Umbilical cord (tissue), 2 donors: ENCODE measurements at places on chromosomes 6 and 20. TPM values are rescaled to one million over a fixed set of nuclear protein-coding genes. Genes with fewer than 3 reads are reported as not detected.

GRCh38 chr6:164200071-164200470 lies 785.6 kb downstream of the QKI start:
- no peak for DNase-seq

DNA sequence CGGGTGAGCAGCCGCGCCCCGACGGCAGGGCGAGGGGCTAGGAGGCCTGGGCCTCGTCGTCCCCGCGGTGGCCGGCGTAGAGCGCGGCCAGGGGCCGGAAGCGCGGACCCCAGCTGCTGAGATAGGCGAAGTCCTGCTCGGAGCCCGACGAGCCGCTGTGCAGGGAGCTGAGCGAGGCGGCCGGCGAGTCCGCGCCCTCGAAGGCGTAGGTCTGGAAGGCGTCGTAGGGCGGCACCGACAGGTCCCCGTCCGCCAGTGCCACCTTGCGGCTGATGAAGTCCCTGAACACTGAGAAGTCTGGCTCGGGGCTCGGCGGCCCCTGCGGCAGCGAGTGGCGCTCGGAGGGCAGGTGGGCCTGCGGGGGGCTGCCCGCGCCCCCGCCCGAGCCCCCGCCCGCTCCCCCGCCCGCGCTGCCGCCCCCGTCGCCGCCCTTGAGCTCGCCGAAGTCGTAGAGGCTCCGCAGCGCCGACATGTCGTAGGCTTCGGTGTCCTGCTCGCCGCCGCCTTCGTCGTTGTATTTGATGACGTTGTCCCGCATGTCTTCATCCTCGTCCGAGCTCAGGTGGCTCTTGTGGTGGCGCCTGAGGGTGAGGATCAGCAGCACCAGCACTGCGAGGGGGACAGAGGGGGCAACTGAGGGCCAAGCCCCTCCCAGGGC lies 56.5 kb downstream of the CD40 start:
- peak; percentile 48 for DNase-seq

DNA sequence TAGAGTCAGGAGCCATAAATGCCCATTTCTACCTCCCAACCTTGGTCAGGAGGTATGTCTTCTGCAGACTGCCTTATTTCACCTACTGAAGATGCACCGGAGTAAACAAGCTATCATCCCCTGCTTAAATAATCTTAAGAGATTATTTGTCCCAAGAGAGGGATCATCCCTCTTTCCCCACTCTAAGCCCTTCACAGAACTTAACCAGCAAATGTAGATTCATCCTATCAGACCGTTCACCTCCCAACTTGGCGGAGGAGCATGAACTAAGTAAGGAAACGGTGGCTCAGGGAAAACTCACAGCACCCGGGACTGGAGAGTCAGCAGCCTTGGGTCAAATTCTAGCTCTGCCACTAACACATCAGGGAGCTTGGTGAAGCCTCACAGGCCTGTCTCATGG lies 115.3 kb downstream of the TRERF1 start:
- no peak for DNase-seq

GRCh38 chr6:149089510-149089909 lies 228.0 kb upstream of the TAB2 start:
- DNase-seq = no peak

DNA sequence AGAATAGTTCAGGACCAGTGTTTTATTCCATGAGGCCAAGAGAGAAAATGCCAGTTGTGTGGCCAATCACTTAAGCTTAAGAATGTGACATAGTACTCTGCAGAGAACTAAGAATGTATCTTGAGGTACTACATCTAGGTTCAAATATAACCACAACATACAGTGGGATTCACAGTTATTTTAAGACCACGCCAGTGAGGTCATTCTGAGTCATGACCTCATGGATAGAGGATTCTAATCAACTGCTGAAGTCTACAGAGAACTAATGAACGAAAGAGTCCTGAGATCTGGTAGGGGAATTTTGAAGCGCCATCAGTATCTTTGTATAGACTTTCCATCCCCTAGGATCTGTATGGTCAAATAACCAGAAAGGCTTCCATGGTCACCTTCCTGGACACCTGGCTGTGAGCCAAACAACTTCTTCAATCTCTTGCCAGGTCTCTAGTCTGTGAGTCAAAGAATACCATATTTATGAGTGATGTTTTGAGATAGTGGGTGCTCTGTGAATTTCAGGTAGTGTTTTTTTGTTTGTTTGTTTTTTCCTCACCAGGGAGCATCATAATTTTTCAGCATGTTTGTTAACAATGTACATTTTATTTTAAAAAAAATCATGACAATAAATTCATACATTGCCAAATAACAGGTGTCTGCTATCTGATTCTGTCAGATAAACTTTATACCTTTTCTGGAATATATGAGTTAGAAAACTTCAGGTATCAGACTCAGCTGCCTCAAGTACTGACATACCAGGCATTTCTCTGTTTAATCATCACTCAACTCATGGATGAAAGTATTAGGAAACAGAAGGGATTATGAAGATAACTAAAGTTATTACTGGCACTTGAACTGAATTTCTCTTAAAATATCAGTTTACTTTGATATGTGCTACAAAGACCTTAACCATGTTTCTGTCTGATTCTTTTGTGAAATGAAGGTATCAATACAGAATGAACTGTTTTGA lies 217.9 kb downstream of the PLCB4 start:
- no peak for DNase-seq

DNA sequence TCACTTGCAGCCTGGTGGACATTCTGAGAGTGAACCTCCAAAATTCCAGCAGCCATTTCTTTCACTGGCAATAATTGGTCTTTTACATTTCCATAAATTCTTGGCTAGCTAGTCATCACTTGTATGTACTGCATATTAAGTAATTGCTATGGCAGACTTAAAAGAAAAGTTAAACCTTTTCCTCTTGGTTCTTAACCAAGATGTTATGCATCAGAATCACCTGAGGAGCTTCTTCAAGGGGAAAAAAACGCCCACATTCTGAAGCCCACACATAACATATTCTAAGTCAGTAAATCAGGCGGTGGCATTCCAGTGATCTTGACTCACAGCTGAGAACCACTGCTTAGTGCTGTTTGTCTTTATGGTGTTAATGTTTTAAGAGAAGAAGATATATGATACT lies 37.0 kb downstream of the CDC40 start:
- no peak for DNase-seq

DNA sequence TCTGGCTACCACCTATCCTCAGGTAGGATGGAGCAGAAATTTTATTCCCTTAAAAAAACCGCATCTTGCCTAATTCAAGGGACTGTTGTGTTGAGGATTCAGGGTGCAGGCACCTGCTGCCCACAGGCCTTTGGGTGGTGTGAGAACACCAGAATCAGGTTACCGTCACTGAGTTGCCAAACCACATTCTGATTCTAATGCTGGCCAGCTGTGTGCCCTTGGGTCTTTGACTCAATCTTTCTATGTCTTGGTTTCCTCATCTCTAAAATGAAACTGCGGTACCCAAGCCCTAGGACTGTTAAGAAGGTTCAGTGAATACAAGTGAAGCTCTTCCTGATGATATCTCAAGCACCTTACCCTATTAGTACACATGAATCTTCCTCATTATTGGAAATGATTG lies 827.3 kb downstream of the DHX35 start:
- no peak for DNase-seq

DNA sequence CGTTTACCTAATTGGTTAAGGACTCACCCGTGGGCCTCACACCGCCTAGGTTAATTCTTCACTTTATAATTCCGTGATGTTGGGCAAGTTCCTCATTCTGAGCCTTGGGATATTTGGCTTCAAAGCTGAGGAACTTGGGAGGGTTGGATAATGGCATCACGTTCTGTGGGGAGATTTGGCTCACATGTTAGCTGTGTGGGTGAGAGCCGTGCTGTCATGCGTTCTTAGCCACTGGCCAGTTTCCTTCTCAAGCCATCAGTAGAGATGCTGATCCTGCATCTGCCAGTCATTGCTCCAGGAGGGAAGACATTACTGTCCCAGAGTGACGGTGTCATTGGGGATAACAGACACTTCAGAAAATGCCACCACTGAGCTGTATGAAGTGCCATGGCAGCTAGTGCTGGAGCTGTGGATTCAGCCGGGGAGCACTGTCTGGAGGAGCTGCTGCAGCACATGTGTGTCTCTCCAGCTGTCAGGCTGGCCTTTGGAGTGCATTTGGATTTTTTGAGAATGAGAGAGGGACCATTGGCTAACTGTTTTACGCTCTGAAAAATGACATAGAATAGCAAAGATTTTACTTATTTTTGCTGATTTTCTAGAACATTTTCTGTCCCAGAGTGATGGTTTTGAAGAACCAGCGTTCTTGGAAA lies 16.5 kb downstream of the IGF2R start:
- DNase-seq = no peak

DNA sequence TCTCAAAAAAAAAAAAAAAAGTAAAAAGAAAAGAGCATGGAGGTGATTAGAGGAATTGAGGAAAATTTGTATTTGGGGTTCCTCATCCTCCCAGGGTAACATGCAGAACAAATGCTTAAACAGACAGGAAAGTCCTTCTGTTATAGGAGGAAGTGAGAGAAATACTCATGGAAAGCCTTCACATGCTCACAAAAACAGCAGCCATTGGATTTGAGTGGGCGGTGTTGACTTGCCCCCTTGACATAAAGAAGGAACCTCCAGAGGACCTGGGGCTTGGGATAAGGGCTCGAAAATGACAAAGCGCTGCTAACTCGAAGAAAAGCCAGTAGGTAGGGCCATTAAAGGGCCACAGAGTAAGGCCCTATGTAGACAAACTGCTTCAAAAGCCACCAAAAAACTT lies 17.5 kb upstream of the SAMHD1 start:
- no peak for DNase-seq

- DNase-seq = no peak
Observed at GRCh38 chr20:23542801-23543200, 25.5 kb downstream of the CST9L start.

DNA sequence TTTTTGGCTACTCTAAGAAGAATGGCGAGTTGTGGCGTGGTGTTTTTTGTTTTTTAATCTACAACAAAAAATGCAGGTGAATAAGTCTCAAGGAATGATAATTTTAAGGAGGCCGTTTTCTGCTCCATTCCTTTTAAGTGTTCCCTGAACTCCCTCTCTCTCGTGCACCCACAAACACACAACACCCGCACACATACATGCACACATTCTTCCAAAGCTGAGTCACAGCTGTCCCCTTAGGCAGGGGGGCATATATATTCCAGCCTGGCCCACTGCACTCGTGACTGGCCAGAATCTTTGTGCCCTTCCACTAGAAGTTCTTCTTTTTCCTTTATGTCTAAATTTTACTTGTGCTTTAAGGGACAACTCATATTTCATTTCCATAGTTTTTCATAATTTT lies 405.7 kb downstream of the LMBRD1 start:
- DNase-seq = no peak

HUS1B gene
- total RNA-seq = not detected

MUC21 gene
- not detected for total RNA-seq

PTCHD4 gene
- 3.4 TPM for total RNA-seq

CAGE1 gene
- 2.6 TPM for total RNA-seq

RAET1G gene
- total RNA-seq = 2.2 TPM

EPB41L1 gene
- 7.5 TPM for total RNA-seq

SLC17A3 gene
- total RNA-seq = 6.7 TPM

SPEF1 gene
- total RNA-seq = 0.72 TPM

CRISP2 gene
- 0.96 TPM for total RNA-seq

KPNA5 gene
- 14.4 TPM for total RNA-seq

SMLR1 gene
- 0.72 TPM for total RNA-seq

SIGLEC1 gene
- 5.8 TPM for total RNA-seq
